ENCODE measurements at places on chromosomes 6 and 20.

GRCh38 chr20:1718604-1719384 is 61.2 kb upstream of the SIRPG start:
- DNase-seq: no peak

DNA sequence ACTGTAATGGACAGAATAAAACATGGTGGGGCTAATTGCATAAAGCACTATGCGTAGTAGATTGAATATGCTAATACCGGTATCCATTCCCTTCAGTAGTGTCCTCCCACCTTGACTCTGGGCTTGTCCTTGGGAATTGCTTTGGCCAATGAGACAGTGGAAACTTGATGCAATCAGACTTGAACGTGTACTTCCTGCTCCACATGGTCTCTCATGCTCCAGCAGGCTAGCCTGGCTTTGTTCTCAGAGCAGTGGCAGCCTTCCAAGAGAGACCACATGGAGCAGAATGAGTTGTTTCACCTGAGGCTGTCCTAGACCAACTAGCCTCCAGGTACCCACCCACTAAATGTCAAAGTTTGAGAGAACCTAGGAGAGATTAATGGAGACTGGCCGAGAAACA is 37.0 kb upstream of the BTBD3 start:
- no peak for DNase-seq

GRCh38 chr6:5968817-5969734 is 37.6 kb downstream of the NRN1 start:
- no peak for DNase-seq

GRCh38 chr6:75748003-75748742 is 866 bp upstream of the MYO6 start:
- DNase-seq: no peak

- DNase-seq: no peak
Observed at GRCh38 chr6:159092631-159093030, 47.8 kb upstream of the TAGAP start.

DNA sequence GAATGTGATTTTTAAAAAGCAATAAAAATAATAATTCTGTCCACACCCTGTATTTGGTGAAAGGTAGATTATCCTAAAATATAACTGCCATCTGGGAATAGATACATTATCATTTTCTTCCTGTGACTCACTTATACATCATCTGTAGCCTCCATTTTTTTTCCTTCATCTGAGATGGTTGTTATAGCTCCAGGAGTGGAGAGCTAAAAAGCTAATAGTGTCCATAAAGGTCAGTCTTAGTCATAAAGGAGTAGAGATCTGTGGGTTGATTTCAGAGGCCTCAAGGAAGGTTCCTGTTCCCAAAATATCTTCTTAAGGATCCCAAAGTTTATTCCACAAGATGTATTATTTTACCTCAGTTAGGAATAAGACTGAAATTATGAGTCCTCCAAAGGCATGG is 41.1 kb downstream of the FBXO5 start:
- DNase-seq: no peak

DNA sequence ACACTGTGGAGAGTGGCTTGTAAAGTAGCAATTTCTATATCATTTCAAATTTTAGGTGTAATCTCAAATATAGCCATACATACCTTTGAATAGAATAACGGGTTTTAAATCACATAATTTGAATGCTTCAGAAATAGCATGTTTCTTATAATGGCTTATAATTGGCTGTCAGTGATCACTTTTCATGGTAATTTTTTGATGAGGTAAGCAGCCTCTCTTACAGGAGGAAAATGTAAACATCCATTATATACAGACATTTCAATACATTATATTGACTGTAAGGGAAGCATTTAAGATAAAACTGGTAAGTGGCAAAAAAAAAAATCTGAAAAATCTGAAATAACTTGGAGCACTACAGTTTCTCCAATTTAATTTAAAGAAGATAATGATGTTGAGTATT is 67.8 kb upstream of the PHACTR2 start:
- no peak for DNase-seq

DNA sequence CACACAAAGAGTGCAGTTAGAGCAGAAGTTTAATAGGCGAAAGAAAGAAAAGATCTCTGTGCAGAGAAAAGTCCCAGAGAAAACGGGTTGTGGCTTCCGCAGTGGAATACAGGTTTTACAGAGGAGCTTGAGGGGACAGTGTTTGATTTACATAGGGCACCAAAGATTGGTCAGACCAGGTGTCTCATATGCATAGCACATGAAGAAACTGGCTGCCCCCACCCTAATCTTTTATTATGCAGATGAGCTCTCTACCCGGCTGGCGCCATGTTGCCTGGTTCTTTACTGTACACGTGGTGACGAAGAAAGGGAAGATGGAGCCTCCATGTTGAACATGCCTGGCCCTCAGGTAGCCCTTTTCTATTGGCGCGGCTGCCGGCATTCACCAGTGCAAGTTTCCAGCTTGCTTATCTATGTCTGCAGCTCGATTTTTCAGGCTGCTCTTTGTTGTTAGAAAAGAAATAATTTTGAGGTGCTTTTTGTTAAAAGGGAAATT is 47.4 kb downstream of the SLC35B3 start:
- DNase-seq: no peak

- DNase-seq: no peak
Observed at GRCh38 chr6:88662163-88662580, 301.2 kb downstream of the RNGTT start.

GRCh38 chr6:36850021-36850420 is 10.8 kb upstream of the CPNE5 start:
- DNase-seq: no peak

GRCh38 chr6:36268478-36269275 is 1.2 kb upstream of the PNPLA1 start:
- no peak for DNase-seq

- no peak for DNase-seq
Observed at GRCh38 chr20:39233755-39234154, 271.6 kb downstream of the DHX35 start.

DNA sequence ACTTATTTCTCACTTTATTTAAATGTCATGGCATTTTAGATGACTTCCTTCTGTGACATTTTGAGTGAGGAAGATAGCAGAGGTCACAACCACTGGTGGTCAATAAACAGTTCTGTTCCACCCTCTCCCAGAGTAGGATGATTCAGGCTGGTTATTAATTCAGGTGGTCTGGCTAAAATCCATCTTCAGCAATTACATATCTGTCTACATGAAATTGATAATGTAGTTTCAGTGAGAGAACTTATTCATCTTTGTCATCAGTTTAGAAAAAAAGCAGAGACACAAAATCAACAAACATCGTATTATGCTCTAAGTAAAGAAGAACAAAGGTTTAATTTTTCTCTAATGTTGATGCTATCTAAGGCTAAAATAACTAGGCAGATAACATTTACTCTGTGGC is 525.5 kb downstream of the TENT5A start:
- no peak for DNase-seq

- DNase-seq: no peak
Observed at GRCh38 chr6:52233975-52234823, 10.1 kb downstream of the IL17F start.

GRCh38 chr6:125699591-125699990 is 49.8 kb upstream of the HEY2 start:
- no peak for DNase-seq

DNA sequence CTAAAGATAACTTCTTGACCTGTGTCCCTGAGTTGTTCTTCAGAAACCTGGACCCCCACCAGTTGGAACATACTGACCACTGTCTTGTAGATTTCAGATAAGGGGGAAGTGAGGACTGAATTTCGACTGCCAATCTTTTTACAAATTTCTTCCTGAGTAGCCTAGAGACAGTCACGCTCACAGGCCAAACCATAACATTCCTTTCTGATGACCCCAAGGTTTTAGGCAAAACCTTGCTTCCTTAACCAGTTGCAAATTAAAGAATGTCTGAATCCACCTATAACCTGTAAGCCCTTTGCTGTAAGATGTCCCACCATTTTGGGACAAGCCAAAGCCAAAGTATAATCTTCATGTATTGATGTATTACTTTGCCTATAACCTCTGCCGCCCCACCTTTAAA is 306.9 kb downstream of the LRFN2 start:
- DNase-seq: no peak

DNA sequence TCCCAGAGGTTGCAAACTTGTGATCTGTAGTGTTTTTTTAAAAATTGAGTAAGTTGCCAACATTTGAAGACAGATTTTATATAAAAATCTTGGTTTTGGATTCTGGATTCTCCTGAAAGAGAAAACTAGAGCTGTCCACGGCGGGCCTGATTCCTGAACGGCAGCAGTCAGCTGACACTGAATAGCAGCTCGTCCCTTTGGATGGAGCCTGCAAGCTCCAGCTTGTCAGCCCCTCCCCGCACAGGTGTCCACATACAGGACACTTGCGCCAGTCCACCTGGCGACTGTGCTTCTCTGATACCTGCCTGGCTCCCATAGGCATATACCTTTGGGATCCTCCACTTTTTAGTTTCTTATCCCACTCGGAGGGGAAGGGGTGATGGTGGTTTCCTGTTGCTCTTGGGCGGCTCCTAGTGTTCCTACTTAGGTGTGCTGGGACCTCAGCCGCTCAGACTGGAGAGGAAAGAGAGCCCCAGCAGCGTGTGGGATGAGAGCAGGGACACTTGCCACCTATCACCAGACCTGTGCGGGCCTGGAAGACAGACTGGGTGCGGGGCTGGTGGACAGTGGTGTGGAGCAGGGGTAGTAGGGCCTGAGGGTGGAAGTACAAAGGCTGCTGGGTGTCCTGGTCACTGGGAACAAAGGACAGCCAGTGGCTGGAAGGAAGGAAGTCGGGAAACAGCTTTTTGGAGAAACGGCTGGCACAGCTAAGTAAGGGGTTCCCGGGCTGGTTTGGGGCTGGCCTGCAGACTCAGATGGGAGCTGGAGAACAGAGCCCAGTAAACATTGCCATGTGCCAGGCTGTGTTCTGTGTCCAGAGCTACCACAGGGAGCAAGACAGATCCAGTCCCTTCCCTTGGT is 18.3 kb downstream of the GHRH start:
- no peak for DNase-seq

DNA sequence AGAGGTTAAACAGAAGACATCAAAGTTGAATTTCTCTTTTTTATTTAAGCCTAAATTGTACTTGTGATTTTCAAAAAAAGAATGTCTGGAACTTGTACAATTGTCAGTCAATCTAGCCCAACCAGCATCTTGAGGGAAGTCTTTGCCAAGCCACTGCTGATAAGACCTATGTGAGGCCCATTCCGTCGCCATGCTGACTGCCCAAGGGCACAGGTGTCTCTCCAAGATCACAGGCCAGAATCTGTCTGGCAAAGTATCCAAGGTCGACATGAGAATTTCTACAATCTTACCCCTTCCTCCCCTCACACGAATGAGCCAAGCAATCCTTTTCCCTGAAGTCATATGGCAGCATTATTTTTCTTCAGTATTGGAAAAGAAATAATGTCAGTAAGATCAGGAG is 614.5 kb downstream of the CBLN4 start:
- no peak for DNase-seq

- no peak for DNase-seq
Observed at GRCh38 chr6:44629636-44630035, 242.1 kb downstream of the CDC5L start.

DNA sequence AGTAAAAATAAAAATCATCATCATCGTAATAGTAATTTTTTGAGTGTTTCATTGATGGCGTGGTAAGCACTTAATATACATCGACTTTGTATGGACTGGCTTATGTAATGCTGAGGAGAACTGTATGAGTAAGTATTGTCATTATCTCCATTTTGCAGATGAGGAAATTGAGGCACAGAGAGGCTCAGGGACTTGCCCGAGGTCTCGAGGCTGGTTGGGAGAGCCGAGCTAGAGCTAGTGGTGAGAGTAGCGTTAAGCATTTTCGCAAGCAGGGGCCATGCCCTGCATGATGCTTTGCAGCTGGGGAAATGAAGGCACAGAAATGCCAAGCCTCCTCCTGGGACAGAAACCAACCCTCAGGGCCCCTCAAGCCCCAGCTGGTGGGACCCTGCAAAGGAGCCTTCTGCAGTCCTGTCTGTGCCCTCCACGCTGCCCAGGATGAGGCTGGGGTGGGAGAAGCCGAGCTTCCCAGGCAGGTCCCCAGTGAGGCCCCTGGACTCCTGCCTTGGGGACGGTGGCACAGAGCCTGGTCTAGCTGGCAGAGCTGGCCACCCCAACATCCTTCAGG is 31.1 kb upstream of the STX16 start:
- no peak for DNase-seq

DNA sequence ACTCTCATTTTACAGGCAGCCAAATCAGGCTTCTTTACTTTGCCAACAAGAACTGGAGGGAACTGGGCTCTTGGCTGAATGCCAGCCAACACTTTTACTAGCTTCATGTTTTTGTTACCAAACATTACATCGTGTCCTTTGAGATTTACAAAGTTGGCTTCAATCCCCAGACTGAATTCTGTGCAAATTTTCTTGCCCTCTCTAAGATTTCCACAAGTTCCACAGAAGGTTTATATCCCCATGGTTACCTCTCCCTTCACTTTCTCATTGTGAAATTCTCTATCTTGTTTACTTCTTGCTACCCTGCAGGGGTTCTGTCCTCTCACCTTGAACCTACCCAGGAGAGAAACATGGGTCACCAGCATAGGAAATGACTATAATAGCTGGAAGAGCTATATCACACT is 37.6 kb upstream of the PLCB1 start:
- DNase-seq: no peak

- DNase-seq: no peak
Observed at GRCh38 chr6:132651062-132651461, 7.9 kb downstream of the TAAR1 start.

GRCh38 chr6:33171016-33171879 is 21.0 kb downstream of the COL11A2 start:
- DNase-seq: no peak
